ENCODE measurements at places on chromosomes 2 and 18.

DNA sequence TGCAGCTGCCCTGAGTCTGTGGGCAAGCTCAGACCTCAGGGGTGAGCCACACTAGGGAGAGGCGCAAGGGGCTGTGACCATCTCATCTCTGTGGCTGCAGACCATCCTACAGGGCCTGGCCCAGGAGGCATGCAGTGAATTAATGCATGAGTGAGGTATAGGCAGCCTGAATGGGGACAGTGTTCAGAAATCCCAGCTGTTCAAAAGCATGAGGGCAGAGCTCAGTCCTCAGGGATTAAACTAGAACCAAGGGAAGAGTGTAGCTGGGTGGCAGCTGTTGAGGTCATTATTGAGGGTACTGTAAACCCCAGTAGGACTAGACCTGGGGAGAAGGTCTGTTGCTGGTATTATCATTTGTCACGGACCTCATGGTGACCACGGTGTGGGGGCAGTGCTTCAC is 17.0 kb downstream of the TMEM177 start:
- no peak for DNase-seq

- DNase-seq, result no peak
These were observed 936.6 kb upstream of the FANCL start for GRCh38 chr2:59177748-59178147.

DNA sequence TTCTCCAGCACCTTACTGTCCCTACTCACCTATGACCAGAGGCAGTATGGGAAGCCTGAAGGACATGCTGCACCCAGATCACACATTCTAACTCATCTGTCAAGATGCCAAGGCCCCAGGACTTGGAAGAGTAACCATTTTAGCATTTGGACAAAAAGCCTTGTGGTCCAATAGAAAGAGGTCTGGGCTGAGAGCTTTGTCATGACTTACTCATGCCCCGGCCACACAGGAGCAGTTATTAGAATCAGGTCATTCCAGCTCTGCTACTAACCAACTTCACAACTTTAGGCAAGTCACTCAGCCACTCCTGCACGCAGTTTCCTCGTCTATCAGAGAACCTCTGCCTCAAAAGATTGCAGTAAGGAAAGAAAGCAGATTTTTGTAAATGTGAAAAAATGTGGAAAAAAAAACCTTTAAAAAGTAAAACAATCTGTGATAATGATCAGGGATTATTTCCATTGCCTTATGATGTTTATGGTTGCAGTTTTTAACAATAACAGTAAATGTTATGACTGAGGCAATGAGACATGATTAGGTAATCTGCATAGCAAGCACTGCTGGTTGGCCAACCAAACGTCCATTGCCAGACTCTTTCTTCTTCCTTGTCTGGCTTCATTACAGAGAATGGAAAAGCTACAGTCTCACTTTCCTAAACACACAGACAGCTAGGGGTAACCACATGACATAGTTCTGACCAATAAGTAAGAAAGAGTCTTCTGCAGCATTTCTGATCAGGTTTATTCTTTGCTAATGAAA is 255.4 kb upstream of the CHAC2 start:
- no peak for DNase-seq

- no peak for DNase-seq
These were observed 165.1 kb downstream of the FMNL2 start for GRCh38 chr2:152499896-152500735.

DNA sequence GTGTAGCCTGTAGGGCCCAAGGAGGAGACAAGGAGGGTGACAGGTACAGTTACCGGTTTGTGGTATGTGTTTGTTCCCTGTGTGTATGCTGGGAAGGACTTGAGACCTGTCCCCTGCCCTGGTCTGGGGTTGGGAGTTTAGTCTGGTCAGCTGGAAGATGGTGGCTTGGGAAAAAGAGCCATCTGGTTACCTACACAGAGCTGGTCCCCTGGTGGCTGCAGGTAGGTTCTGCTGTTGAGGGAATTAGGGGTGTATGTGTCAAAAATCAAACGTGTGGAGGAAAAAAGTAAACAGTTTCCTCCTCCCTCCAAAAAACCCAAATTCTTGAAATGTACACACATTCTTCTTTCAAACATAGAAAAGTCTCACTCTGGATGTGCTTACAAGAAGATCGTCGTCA is 24.3 kb downstream of the PTMA start:
- no peak for DNase-seq

- peak; percentile 40 for DNase-seq
These were observed at the start of gene SLC30A3 for GRCh38 chr2:27262379-27263286. Gene SLC30A3, minus strand, starts transcription at chr2:27263047. Its CDS starts 141 bp downstream, at chr2:27262906.

DNA sequence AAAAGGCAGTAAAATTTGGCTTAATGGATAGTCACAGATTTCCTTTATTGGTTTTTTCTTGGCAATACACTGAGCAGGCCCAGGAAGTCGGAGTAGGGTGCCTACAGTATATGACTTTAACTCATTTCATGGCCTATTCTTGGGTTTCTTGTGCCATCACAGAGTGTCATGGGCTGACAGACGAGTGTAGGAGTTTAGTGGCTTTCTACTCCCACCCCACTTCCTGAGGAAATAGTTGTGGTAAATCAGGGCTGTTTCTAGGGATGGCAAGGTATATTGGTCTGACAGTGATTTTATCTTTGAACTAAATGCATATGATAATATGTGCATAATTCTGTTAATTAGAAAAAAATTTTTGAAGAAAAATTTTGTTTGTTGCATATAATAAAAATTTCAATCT is 100.1 kb downstream of the PLCL1 start:
- no peak for DNase-seq

DNA sequence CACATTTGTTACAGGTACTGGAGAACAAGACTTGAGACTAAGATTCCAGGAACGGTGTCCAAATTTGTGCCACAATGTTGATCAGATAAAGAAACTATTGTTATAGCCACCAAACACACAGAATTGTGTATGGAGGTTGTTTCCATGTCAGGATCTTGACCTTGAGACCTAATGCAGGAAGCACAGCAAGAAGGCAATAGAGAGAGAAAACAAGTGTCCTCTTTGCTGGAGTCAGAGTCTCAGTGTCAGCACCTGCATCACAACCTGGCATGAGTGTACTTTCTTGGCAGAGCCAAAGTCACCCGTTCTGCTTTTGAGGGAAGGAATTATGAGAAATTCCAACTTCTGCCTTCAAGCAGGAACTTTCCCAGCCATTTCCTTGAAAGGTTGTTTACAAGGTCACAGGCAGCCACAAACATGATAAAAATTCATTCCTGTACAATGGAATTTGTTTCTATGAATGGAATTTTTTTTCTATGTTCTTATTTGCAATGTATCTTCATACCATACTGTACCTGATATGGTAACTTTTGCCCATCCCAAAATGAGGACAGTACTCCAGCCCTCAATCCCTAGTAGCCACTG is 118.4 kb downstream of the PKP4 start:
- DNase-seq, result no peak

DNA sequence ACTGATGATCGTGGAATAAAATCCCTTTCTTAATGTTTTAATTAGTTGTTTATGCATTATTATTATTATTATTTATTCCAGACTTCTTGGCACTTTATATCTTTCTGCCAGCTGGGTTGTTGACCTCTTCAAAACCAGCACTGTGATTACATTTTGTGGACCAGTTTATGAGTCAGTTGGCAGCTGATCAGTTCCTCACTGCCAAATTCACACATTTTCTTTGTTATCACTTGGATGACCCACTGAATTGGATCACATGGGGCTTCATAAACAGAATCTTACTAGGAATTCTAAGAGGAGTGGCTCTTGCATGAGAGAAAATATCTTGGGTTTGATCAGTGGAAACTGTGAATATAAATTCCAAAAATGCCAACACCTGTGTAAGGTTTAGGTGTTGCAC is 321.8 kb upstream of the SPRED2 start:
- peak; percentile 32 for DNase-seq

DNA sequence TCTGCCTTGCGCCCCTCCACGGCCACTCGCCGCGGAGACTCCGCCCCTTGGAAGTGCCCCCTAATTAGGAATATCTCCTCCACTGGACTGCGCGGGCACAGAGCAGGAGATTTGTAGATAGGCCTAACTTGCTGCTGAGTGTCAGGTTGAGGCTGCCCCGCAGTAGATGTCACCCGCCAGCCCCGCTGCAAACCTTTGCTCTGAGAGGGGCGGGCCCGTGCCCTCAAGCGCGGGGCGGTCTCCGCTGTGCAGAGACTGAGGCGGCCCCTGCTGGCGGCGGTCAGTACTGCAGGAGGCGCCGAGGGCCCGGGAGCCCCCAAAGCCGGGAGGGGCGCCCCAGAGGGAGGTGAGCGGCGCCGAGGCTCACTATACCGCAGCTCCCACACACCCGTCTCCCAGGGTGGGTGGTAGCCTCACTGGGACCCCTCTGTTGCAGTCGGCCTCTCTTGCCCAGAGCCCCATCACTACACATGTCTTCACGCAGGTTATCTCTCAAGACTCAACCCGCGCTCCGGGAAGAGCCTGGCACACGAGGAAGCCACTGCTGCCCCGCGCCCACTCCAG is 2.9 kb upstream of the NEURL3 start:
- DNase-seq, result peak; percentile 45

- no peak for DNase-seq
These were observed 276.0 kb downstream of the LRRTM1 start for GRCh38 chr2:80028584-80028983.

DNA sequence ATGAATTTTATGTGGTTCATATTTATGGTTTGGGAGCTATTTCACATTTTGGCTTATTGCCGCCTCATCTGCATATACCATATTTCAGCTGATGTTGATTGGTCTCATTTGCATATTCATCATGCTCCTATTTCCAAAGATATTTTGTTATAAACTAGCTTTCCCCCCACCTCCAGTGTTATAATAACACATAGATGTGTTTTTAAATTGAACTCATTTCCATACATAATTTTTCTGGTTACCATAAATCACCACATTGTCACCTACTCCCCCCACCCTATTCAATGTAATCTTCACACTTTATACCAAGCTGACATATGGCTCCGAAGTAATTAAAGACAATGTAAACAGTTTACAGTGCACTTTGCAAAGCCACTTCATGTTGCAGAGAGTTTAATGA is 101.2 kb downstream of the FSHR start:
- DNase-seq, result no peak

GRCh38 chr2:223618172-223619035 is 16.2 kb upstream of the SCG2 start:
- DNase-seq, result no peak

GRCh38 chr2:26173776-26174482 is 1.0 kb downstream of the GAREM2 start:
- DNase-seq, result no peak

- no peak for DNase-seq
These were observed 288.8 kb upstream of the PIK3C3 start for GRCh38 chr18:41666231-41666630.

DNA sequence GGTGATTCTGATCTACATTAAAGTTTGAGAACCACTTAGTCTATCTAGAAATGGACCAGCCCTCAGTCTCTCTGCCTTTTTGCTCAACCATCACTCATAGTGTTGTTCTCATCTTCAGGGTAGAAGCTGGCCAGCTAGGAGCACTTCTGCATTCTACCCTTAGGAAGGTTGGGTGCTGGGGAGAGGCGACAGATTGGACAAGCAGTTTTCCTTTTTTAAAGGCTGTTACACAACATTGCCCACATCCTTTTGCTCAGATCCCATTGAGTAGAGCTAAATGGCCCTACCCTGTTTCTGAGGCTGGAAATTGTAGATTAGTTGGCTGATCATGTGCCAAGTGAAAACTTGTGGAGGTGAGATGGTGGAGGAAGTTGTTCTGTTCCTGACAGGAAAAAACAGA is 35.6 kb downstream of the OSBPL6 start:
- DNase-seq, result peak; percentile 44

GRCh38 chr2:207223051-207223450 is 57.3 kb upstream of the KLF7 start:
- peak; percentile 15 for DNase-seq

GRCh38 chr2:238739668-238740067 is 108.2 kb upstream of the TWIST2 start:
- DNase-seq, result no peak

DNA sequence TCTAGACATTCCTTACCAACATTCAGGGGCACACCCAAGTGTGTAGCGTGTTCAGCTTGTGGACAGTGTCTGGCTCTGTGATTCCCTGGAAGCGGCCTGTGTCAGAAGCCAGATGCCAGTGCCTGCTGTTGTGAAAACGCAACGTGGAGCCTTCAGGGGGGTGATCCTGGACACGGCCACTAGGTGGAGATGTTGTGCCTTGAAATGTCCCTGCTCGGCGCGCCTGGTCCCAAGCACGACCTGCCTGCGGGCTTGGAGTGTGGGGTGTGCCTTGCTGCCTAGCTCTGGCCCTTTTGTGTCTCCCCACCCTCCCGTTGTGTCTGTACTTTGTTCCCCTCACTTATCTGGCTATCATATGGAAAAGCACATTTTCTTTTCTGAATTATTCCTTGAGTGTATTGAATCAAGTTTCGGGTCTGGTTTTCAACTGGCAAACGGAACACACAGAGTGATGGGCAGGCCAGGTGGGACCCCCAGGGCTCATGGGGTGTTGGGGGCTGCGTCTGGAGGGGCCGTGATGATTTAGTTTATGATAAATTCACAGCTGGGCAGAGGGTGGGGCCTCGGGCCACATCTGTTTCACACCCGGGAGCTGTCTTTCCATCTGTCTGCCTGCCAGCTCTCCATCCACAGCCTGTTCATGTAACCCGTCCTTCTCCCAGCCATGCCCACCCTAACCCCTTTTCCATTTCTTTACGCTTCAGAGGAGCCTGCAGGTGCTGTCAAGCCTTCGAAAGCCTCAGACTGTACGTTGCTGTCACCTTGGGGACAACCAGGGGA is 95.5 kb downstream of the DYSF start:
- peak; percentile 12 for DNase-seq

GRCh38 chr18:14975431-14975830 is 227.5 kb downstream of the ANKRD30B start:
- DNase-seq, result no peak

DNA sequence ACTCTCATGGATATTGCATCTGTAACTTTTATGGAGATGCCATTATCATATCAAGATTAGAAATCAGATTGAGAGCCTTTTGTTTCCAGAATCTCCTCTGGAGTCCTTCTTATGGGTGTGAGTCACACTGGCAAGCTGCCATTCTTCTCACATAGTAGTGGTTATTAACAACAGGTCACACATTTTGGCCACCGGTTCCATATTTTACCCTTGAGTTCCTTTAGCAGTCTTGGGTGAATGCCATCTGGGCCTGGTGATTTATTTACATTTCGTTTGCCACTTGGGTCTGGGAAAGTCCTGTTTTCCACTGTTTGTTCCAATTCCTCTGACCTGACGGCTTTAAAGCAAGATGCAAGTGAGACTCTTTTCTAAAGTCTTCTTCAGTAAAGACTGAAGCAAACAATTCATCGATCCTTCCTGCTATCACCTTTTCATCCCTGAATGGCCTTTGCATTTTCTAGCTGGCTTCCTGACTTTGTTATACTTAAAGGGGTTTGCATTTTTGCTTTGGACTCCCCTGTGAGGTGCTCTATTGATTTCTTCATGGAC is 80.5 kb upstream of the CAVIN2 start:
- peak; percentile 59 for DNase-seq

- no peak for DNase-seq
These were observed 429.5 kb downstream of the ZNF521 start for GRCh38 chr18:24922491-24922890.

- no peak for DNase-seq
These were observed 40.6 kb upstream of the RNU4ATAC start for GRCh38 chr2:121489911-121490583.

GRCh38 chr18:41265047-41265446 is 690.0 kb upstream of the PIK3C3 start:
- peak; percentile 2 for DNase-seq

All from NCI-H226 (cell line).